ENCODE measurements at places on chromosomes 1 and 21. TPM values are rescaled to one million over a fixed set of nuclear protein-coding genes. Genes with fewer than 3 reads are reported as not detected.

The KRTAP12-2 gene
- total RNA-seq = not detected

DNA sequence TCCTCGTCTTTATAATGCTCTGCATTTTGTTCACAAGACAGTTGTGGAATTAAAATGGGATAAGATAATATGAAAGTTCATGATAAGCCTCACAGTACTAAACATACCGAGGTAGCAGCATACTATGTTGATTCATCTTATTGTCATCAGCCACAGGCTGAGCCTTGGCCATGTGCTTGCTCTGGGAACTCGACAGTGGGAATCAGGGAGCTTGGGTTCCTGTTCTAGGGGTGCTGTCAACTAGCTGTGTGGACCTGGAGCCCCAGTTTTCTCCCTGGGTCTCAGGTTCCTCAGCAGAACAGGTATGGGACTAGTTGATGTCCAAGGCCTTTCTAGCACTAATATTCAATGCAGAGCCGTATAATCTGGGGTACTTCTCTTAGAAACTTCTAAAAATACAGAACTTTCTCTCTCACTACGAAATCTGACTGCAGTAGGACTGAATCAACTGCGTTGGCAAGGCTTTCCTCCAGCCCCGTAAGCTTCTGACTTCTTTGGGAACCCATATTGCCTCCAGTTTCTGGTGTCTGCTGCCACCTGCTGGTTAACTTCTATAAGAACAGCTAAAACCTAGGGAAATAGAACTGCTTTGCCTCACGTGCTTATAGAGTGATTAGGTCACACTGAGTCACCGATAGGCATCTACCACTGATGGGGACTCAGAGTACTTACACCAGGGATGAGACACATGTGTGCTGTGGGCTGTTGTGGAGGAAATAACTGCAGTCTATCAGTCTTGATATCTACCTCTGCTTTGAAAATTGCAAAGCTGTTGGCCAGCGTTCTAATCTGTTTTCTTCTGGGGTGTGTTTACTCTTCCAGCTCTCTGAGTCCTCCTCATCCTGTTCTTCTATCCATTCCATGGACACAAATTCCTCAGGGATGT lies 110.9 kb downstream of the RGL1 start:
- H3K36me3 ChIP-seq = peaks cover 7% of the 10 kb centered on the region
- no peak overlapping the region for H3K4me3 ChIP-seq
- DNase-seq = peak; percentile 84
- H3K27me3 ChIP-seq = peaks cover 3% of the 10 kb centered on the region
- H3K27ac ChIP-seq = peak overlapping the region; percentile 42

The KPRP gene
- total RNA-seq = not detected

- H3K27me3 ChIP-seq = no peaks in the 10 kb centered on the region
- no peak for DNase-seq
- no peaks in the 10 kb centered on the region for H3K36me3 ChIP-seq
- no peak overlapping the region for H3K27ac ChIP-seq
Observed at GRCh38 chr1:68307378-68307787, 75.1 kb upstream of the WLS start.

GRCh38 chr1:64912191-64912590 lies 54.2 kb downstream of the JAK1 start:
- H3K36me3 ChIP-seq = peaks cover 1% of the 10 kb centered on the region
- no peak overlapping the region for H3K27ac ChIP-seq
- no peaks in the 10 kb centered on the region for H3K27me3 ChIP-seq
- H3K4me3 ChIP-seq = no peak overlapping the region

GRCh38 chr1:190453550-190453949 lies 24.1 kb downstream of the BRINP3 start:
- H3K4me3 ChIP-seq = no peak overlapping the region
- no peak for DNase-seq
- H3K27ac ChIP-seq = no peak overlapping the region
- H3K27me3 ChIP-seq = no peaks in the 10 kb centered on the region

The FAM72B gene
- 41.1 TPM for total RNA-seq

GRCh38 chr1:56310945-56311344 lies 268.4 kb downstream of the PLPP3 start:
- DNase-seq = no peak
- no peak overlapping the region for H3K4me3 ChIP-seq
- H3K27ac ChIP-seq = no peak overlapping the region
